ENCODE measurements at places on chromosomes 12 and 14.

- no peak for DNase-seq
Measured at GRCh38 chr14:63892265-63892664, 39.5 kb downstream of the SYNE2 start.

DNA sequence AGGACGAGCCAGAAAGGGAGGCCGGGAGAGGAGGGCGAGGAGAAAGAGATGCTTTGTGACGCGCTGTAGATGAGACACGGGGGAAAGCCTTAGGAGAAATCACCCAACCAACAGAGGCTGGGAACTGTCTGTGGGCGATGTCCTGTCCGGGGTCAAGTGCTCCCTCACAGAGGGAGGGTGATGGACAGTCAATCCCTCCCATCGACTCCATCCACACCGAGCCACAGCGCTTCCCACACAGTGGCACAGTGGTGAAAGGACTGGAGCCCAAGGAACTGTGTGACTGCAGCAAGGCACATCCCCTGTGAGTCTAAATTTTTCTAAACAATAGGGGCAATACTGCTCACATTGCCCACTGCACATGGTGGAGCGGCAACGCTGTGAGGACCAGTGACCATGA is 89.1 kb downstream of the TTC7B start:
- no peak for DNase-seq

DNA sequence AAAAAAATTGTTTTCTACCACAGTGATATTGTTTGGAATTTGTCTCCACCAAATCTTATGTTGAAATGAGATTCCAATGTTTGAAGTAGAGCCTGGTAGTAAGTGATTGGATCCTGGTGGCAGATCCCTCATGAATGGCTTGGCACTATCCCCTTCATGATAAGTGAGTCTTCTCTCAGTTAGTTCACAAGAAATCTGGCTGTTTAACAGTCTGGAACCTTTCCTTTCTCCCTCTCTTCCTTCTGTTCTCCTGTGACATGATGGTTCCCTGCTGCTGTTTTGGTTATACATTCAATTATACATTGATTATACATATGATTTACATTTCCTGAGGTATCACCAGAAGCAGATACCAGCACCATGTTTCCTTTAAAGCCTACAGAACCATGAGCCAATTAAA is 442.2 kb downstream of the SLC6A15 start:
- no peak for DNase-seq

- DNase-seq = no peak
Measured at GRCh38 chr14:76426161-76426696, 50.3 kb downstream of the ESRRB start.

GRCh38 chr12:120119271-120119973 is 2.9 kb upstream of the RAB35 start:
- no peak for DNase-seq

- DNase-seq = no peak
Measured at GRCh38 chr12:57340104-57340503, 89.1 kb upstream of the STAC3 start.

DNA sequence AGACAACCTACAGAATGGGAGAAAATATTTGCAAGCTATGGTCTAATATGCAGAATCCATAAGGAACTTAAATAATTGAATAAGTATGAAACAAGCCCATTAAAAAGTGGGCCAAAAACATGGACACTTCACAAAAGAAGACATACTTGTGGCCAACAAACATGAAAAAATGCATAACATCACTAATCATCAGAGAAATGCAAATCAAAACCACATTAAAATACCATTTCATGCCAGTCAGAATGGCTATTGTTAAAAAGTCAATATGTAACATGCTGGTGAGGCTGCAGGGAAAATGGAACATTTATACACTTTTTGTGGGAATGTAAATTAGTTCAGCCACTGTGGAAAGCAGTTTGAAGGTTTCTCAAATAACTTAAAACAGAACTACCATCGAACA is 945.4 kb upstream of the FLRT2 start:
- DNase-seq = no peak

GRCh38 chr14:34824256-34824655 is 50.9 kb downstream of the BAZ1A start:
- DNase-seq = no peak

DNA sequence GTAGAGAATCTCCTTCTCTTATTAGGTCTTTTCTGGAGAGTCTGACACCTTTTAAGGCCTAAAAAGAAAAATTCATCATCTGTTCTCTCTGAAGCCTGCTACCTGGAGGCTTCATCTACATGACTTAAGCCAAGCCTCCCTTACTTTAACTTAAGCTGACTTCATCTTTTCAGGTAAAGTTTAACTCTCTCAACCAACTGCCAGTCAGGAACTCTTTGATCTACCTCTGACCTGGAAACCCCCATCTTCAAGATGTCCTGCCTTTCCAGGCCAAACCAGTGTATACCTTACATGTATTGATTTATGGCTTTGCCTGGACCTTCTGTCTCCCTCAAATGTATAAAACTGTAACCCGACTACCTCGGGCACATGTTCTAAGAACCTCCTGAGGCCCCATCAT is 17.5 kb downstream of the GSTZ1 start:
- DNase-seq = no peak

GRCh38 chr14:67428501-67429031 is 16.6 kb upstream of the PLEK2 start:
- no peak for DNase-seq

DNA sequence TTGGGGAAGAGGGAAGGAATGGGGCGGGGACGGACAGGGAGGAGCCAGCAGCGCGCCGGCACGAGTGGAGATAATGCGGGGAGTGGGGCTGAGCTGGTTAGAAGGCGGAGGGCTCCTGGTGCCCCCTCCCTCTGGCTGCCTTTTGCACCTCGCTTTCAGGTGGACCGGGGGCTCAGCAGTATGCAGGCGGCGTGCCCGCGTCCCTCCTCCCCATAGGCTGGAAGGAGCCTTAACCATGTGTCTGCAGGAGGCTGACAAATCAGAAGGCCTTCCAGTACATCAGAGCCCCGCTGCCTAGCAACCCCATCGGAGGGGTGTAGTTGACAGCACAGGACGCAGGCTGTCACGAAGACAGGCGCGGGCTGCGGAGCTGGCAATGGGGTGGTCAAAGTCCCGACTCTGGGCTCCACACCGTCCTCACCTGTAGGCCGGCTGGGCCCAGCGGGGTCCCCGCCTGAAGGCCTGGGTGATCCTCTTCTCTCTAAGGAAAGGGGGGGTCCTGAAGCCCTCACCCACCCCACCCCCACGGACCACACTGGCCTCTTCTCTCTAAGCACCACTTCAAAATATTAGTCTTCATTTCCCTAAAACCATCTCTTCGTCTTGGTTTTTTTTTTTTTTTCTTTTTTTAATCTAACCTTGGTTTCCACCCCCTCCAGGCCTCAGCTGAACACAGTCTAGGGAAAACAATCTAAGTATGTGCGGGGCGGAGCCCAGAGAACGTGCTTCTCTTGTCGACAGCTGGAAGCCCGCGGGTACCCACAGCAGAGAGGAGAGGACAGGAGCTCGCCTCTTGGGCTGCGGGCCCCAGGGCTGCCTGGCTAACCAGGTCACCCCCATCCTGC is 44.5 kb downstream of the KDM2B start:
- peak; percentile 18 for DNase-seq

GRCh38 chr14:76131071-76131965 is 20.4 kb upstream of the GPATCH2L start:
- no peak for DNase-seq

DNA sequence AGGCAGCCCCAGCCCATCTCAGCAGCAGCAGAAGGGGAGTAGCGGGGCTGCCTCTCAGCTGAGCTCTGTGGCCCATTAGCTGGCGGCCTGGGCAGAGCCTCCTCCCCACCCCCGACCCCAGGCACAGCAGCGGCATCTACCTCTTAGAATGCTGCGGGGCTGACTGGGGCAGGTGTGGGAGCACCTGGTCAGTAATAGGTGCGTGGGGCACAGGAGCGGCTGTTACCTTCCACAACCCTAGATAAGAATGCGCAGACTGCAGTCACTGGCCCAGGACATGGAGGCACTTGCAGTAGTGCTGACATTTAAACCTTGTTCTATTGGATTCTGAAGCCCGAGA is 35.6 kb downstream of the SYNE3 start:
- DNase-seq = no peak

GRCh38 chr14:59464486-59465315 is 479 bp downstream of the GPR135 start:
- DNase-seq = peak; percentile 13

GRCh38 chr12:15600223-15600935 is 188.8 kb downstream of the EPS8 start:
- no peak for DNase-seq

GRCh38 chr12:129184127-129184928 is 331.1 kb downstream of the GLT1D1 start:
- DNase-seq = no peak

DNA sequence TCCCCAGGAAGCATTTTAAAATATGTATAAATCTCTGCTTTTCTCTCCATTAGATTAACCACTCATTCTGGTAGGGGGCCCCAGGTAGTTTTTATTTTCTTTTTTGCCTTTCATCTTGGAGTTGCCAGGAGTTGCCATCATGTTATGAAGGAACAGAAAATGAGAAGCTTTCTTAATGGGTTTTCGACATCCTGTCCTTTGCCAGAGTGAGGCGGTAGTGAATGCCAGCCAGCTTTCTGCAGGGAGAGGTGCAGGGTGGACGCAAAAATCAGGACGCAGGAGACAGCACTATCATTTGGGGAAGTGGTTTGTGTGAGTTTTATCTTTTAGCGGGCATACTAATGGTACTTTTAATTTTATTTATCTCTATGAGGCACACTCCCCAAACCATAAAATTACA is 1.7 kb downstream of the RASSF8 start:
- no peak for DNase-seq

DNA sequence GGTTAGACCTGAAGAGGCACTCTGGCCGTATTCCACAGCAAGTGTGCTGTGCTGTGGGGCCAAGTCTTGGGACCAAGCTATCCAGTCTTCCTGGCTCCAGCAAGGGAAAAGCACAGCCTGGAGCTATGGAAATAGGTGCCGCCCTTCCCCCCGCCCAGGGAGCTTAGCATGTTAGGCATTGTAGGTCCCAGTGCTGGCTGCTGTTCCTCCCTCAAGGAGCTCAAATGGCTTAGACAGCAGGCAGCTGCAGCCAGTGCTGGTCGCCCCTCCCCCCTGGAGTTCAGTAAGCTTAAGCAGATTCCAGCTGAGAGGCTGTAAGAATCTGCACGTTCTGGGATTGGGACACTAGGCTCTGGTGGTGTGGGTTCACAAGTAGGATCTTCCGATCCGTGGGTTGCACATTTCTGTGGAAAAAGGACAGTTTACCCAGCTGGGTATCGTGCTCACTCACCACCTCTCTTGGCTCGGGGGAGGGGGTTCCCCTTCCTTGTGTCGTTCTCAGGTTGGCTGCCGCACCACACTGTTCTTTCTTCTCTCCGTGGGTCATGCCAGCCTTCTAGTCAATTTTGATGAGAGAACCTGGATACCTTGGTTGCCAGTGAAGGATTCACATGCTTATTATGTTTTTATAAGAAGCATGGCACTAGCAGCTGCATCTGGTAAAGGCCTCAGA is 127.3 kb downstream of the CNTN1 start:
- no peak for DNase-seq

DNA sequence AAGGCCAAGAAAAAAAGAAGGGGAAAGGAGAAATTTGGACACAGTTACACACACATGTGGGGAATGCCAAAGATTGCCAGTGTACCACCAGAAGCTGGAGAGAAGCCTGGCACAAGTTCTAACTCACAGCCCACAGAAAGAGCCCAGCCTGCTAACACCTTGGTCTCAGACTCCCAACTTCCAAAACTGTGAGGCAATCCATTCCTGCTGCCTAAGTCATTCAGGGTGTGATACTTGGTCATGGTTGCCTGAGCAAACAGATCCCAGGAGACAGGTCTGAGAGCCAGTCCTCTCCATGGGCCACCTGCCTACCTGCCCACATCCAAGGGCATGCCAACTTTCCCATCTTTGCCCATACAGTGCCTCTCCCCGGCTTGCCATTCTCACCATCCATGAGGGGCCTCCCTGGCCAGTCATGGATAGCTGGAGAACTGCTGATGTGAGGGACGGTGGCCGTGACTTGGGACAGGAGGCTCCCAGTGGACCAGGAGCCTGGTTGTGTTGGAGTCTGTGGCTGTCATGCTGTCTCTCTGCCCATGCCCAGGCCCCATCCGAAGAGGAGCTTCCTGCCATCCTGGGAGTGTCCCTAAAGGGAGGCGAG is 198.0 kb upstream of the RTL1 start:
- no peak for DNase-seq

- no peak for DNase-seq
Measured at GRCh38 chr14:100781952-100782351, 44.0 kb upstream of the MEG3 start.

All from activated naive CD4-positive, alpha-beta T cell (primary cell).